ENCODE measurements at places on chromosomes 1 and 21. TPM values are rescaled to one million over a fixed set of nuclear protein-coding genes. Genes with fewer than 3 reads are reported as not detected.

S100A11 gene
- 1,058 TPM for total RNA-seq

C1orf167 gene
- total RNA-seq = 0.72 TPM

SPRR1B gene
- total RNA-seq = not detected

PAQR7 gene
- 18.9 TPM for total RNA-seq

OR2T11 gene
- total RNA-seq = not detected

LCE1F gene
- total RNA-seq = not detected

TMPRSS15 gene
- total RNA-seq = not detected

CTSS gene
- total RNA-seq = 0.22 TPM

- DNase-seq = peak; percentile 58
These were observed 27.4 kb downstream of the DTL start for GRCh38 chr1:212062832-212063438.

GRCh38 chr21:35801391-35801790 is 258.9 kb downstream of the SETD4 start:
- DNase-seq = no peak

- no peak for DNase-seq
These were observed 402.9 kb downstream of the PTPRU start for GRCh38 chr1:29639156-29639736.

DNA sequence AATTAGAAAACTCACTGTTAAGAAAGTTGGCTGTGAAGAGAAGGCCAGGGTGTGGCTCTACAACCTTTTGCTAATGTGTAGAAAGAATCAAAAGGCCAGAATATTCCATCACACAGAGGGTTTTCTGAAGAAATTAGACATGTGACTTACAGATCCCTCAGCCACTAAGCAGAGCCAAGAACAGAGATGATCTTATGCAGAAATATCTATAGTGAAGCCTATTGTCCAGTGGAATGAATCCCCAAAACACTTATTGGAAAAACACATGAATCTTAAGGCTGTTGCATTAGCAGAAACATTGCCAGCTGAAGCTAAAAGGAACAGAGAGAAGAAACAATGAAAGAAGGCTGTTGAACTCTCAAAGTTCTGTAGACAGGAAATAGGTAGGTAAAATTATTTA is 979.2 kb downstream of the MRPL39 start:
- no peak for DNase-seq

DNA sequence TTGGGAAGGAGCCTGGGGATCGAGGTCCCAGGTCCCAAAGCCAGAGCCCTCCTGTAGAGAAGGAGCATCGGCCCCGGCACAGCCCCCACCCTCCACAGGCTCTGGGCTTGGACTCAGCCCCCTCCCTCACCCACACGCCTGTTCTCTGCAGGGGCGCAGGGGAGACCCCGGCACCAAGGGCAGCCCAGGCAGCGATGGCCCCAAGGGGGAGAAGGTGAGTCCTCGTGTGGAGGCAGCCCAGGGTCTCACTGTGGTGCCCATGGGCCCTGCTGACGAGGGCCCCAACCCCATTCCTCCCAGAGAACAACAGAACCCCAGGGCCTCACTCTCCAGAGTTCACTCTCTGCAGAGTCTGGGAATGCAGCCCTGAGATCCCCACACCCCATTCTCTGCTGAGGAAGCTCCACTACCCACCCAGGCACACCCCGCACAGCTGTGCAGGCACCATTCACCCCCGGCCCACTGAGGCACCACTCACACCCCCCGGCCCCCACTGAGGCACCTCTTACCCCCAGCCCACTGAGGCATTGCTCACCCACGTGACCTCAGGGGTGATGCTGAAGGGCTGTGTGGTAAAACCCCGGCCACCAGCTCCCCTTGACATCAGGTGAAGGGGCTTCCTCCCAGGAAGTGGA is 21.8 kb downstream of the COL6A2 start:
- no peak for DNase-seq

GRCh38 chr1:155127105-155127966 is at the start of gene EFNA1:
Gene EFNA1 (plus strand): TSS chr1:155127876. CDS start chr1:155127978, 102 bp downstream.
- DNase-seq = no peak

Measured in HFFc6 (cell line).